ENCODE measurements at places on chromosomes 11 and 22. TPM values are rescaled to one million over a fixed set of nuclear protein-coding genes. Genes with fewer than 3 reads are reported as not detected.

DNA sequence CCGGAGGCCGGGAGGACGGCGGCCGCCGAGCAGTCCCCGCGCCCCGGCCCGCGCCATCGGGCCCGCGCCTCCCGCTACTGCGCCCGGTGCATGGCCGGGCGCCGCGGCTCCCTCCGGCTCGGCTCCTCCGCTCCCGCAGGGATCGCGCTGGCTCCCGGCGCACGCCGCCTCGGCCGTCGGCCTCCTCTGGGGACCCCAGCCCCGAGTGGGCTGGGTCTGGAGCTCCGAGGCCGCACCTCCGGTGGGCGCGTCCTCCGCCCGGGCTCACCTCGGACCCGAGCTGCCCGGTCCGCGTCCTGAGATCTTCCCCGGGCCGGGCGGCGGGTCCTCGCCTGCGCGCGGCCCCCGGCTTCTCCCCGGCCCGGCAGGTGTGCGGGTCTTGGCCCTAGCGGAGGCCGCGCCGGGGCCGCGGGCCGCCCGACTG, 251 bp downstream of the SHISA8 start:
- no peak for DNase-seq

Gene FGF4
- polyA plus RNA-seq: not detected

DNA sequence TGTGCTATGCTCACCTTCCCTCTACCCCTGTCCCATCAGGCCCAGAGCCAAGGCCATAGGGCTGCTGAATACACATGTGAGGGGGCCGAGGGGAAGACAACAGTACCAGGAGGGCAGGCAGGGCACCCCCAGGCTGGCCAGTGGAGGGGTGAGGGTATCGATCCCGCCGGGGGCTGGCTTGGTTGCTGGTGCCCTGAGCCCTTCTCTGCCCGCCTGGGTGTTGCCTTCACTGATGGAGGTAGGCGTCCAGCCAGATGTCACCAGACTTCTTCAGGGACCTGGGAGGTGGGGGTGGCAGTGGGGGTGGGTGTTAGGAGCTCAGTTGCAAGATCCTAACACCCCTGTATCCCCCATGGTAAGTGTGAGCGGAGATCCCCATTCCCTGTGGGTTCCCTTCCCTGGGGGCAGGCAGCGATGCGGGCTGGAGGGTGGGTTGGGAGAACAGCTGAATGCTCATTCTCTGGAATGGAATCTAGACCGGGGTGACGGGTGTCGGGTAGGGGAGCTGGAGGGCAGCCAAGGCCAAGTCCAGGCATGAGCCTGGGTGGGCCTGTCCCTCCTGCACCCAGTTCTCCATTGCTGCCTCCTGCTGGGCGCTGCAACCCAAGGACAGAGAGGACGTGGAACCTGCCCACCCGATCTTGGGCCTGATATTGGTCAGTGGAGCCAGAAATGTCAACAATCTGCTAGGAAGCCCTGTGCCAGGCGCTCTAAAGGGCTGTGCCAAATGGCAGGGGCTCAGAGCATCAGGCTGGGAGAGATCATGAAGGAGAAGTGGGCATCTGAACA, 17.6 kb downstream of the FADS3 start:
- no peak for DNase-seq

DNA sequence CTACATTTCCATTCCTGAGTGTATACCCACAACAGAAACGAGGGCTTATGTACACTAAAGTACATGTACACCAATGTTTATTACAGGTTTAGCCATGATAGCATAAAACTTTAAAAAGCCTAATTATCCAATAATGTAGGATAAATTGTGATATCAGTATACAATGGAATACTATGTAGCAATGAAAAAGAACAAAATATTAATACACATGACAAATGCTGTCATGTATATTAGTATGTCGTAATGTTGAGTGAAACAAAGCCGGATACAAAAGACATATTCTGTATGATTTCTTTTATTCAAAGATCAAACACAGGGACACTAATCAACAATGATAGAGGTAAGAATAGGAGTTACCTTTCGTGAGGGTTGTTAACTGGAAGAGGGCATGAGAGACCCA, 2.7 kb downstream of the SAA4 start:
- DNase-seq: no peak

DNA sequence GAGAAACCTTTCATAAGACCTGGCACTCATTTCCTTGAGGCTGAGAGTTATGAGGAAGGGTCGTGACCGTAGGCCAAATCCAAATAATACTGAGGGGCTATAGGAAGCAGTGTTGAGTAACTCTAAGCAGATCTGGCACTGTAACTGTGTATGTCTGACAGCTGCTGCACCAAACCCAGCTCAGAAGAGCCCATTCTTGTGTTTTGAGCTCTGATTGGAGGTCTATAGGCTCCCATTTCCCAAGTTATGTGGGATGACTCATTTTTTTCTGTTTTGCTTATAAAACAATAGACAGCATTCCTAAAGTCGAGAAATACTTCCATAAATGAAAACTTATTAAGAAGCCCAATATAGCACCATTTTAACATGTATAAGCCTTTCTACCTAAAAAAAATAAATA, 645.8 kb downstream of the DLG2 start:
- no peak for DNase-seq

Gene TREH
- polyA plus RNA-seq: 2.6 TPM

Gene KIAA1671
- polyA plus RNA-seq: 27.4 TPM

Gene NUCB2
- polyA plus RNA-seq: 74.2 TPM

GRCh38 chr22:42493393-42493792, 26.2 kb downstream of the RRP7A start:
- no peak for DNase-seq

GRCh38 chr11:69355346-69355940, 61.5 kb downstream of the MYEOV start:
- DNase-seq: no peak

GRCh38 chr22:36776722-36777121, 803 bp upstream of the IFT27 start:
- DNase-seq: no peak

DNA sequence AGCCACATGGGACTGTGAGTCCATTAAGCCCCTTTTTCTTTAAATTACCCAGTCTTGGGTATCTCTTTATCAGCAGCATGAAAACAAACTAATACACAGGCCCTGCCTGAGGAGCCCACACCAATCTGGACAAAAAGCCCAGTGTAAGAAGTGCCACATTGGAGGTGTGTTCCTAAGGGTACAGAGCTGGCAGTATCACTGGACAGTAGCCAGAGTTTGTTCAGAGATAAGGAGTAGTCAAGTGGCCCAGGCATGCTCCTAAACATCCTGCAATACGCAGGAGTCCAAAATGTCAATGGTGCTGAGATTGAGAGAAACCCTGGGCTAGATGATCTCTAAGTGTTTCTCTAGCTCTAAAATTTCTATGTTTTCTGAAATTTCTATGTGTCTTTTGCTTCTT, 27.0 kb upstream of the POGLUT3 start:
- no peak for DNase-seq

DNA sequence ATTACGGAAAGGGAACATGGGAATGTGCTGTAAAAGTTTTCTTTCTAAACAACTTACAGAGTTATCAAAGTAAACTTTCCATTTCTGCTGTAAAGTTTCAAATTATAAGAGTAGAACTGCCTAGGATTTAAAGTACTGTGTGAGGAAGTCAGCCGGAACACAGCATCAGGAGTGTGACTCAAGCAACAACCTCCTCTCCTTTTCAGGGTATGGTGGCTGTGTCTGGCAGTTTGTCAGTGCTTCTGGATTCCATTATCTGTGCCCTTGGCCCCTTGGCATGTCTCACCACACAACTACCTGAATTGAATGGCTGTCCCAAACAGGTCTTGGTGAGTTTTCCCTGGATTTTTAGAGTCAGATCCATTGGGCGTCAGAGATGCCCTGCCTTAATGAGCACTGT, 6.9 kb upstream of the TOM1 start:
- no peak for DNase-seq

- DNase-seq: no peak
Observed at GRCh38 chr11:4464216-4465159, 15.4 kb downstream of the OR52K2 start.

- DNase-seq: no peak
Observed at GRCh38 chr11:78656327-78656726, 81.7 kb upstream of the NARS2 start.

DNA sequence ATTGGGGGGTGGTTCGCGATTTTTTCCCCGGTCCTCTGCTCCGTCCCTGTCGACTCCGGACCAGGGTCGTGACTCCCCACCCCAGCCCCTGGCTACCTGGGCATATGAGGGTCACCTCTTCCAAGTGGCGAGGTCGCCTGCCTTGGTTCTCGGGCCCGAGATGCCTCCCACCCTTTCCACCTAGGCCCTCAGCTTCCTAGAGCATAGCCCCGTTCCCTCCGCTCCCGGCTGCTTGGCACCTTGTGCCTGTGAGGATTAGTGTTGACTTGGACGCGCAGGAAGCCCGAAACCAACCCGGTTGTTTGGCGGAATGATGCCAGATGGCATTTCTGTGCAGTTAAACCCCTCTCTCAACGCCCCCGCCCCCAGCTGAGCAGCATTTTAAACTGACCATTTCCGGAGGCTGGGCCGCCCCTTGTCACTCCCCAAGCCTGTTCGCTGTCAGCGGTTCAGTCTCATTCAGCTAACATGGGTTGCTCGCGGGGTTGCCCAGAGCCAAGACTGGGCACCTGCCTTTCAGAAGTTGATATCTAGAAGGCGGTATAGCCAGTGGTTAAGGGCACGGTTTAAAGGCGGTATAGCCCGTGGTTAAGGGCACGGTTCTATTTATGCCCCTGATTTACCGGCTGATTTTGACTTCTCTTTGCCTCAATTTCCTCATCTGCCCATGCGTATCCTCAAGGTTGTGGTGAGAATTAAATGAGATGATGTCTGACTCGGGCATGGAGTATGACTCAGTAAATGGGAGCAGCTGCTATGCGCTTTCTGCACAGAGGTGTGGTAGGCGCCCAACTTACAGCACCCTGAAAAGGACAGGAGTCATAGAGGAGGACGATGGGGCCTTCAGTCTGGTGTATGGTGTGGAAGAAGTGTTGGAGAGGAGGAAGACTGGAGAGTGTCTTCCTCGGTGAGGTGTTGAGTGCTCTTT, 639 bp downstream of the INCENP start:
- no peak for DNase-seq

Gene RAG2
- polyA plus RNA-seq: 1.3 TPM

DNA sequence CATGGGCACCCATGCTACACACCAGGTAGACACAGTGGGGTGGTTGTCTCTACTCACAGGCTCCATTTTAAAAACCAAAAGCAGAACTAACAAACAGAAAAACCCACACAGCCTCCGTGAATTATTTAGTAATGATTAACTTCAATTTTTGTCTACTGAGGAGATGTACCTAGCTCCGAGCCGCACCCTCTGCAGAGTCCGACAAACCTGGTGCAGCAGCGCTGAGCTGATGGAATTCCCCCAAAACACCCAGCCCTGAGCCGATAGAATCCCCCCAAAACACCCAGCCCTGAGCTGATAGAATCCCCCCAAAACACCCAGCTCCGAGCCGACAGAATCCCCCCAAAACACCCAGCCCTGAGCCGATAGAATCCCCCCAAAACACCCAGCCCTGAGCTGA, 927.0 kb downstream of the BRD1 start:
- no peak for DNase-seq

- no peak for DNase-seq
Observed at GRCh38 chr11:2177076-2177475, 5.5 kb upstream of the TH start.

GRCh38 chr11:61277186-61278000, 17.7 kb downstream of the VWCE start:
- no peak for DNase-seq

Gene GVQW3
- polyA plus RNA-seq: 8.6 TPM

Gene GPR83
- polyA plus RNA-seq: 0.62 TPM

DNA sequence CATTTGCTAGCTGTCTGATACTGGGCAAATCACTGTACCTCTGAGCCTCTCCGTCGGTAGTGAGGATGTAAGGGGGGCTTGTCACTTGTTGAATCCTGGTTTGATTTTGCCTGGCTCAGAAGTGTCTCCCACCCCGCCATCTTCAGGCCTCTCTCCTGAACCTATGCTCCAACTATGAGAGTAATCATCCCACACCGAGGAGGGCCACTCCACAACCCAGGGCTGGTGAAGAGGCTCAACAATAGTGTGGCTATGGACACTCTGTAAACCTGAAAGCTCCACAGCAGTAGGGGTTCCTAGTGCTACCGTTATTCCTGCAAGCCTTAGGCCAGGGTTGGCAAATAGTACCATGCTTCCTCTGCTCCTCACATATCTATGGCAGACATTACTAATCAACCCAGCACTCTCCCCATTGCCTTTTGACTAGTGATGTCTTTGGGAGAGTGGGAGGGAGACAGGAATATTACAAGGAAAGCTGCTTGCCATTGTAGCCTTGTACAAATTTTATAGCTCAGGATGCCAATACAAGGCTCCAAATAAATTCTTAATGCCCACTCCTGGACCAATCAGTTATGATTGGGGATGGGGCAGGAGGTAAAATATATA, 134.0 kb upstream of the TEAD1 start:
- DNase-seq: no peak

DNA sequence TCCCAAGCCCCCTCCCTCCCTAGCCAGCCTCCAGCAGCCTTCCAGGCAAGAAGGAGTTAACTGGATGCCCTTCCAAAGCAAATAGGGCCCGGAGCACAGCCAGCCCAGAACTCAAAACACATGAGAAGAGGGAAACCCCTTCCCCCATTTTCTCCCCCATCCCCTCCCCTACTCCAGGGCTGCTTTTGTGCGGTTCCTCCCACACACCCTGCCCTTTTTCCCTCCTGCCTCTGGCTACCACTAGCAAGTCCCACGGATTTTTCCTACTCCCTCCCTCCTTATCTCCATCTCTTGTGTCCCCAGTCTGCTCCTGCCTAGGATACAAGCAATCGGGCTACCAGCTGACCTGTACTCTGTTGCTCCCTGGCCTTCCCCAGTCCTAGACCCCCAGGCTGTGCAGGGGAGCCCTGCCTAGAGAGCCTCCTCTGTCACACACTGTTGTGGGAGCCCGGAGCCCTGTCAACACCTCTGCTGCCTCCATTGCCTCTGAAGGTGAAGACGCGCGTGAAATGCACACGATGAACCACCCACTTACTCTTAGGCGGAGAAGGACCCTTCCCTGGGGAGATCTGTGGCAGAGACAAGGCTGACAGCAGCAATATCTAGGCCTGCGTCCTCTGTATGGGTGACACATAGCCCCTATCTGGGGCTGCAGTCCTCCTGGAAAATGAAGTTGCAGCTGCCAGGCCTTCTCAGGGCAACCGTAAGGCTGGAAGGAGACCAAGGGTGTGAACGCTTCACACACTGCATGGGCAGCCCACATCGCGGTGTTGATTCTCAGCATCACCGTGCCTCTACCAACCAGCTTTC, 282.8 kb downstream of the MN1 start:
- peak; percentile 54 for DNase-seq

GRCh38 chr11:115421992-115422689, 82.1 kb downstream of the CADM1 start:
- no peak for DNase-seq

Gene RIMBP3C
- polyA plus RNA-seq: 0.36 TPM

DNA sequence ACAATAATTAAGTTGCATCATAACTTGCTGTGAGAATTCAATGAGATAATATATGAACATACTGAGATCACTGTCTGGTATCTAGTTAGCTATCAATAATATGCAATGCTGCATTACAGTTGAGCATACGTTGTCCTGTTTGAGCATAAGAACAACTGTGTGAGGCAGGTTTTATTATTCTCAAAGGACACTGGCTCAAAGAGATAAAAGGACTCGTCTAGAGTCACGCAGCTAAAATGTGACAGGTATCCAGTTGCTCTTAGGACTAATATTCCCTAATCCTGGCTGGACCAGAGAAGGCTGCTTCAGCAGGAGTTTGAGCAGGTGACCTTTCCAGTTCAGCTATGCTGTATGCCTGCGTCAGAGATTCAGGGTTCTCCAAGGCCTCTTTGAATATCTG, 92.5 kb downstream of the PLEKHA7 start:
- DNase-seq: no peak
